ENCODE measurements at places on chromosomes 7 and 10. TPM values are rescaled to one million over a fixed set of nuclear protein-coding genes. Genes with fewer than 3 reads are reported as not detected.

GRCh38 chr10:69319841-69320316, 41.6 kb downstream of the HK1 start:
- H3K36me3 ChIP-seq = no peaks in the 10 kb centered on the region
- peak overlapping the region; percentile 96 for H3K27ac ChIP-seq
- DNase-seq = no peak
- peaks cover 60% of the 10 kb centered on the region for H3K4me1 ChIP-seq
- H3K4me3 ChIP-seq = peak overlapping the region; percentile 99

DNA sequence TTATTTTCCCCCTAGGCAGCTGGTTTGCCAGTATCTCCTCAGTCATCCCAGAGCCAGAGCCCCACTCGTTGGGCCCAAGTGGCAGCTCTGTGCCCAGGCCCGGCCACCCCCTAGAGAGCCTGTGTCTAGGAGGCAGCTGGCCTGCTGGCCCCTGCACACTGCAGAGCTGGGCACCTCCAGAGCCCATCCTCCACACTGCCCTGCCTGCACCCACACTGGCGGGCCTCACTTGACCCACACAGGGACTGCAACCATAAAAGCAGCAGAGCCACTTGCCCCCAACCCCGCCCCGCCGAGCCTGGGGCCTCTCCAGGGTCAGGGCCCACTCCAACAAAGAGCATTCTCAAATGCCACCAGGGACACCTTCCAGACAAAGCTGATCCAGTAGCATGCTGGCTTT, 5.4 kb downstream of the ASB13 start:
- DNase-seq = no peak
- no peaks in the 10 kb centered on the region for H3K27me3 ChIP-seq
- no peak overlapping the region for H3K4me3 ChIP-seq
- H3K4me1 ChIP-seq = peaks cover 29% of the 10 kb centered on the region
- no peak overlapping the region for H3K27ac ChIP-seq
- no peaks in the 10 kb centered on the region for H3K36me3 ChIP-seq

DNA sequence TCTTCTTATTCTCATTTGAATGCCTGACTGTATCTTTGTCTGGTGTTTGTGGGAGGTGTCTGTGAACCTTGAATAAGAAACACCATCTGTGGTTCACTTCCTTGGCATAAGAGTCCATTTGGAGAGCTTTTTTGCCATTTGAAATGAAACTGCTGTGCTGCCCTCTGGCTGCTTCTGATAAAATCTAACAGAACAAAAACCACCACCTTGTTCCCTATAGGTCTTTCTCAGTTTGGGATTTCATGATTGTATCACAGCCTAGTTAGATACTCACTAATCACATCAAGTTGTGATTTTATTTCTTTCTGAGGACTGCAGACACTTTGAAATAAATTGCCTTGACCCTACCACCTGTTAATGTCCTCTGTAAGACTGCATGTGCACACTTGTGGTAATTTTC, 102.7 kb upstream of the FAM13C start:
- H3K4me1 ChIP-seq = peaks cover 3% of the 10 kb centered on the region
- no peak overlapping the region for H3K27ac ChIP-seq
- no peaks in the 10 kb centered on the region for H3K27me3 ChIP-seq
- H3K4me3 ChIP-seq = no peak overlapping the region
- DNase-seq = no peak

GRCh38 chr7:136018104-136018503, 40.9 kb upstream of the MTPN start:
- DNase-seq = no peak
- no peak overlapping the region for H3K4me3 ChIP-seq
- H3K4me1 ChIP-seq = no peaks in the 10 kb centered on the region
- H3K27me3 ChIP-seq = no peaks in the 10 kb centered on the region
- H3K27ac ChIP-seq = no peak overlapping the region

- peaks cover 98% of the 10 kb centered on the region for H3K4me1 ChIP-seq
- no peaks in the 10 kb centered on the region for H3K36me3 ChIP-seq
- peak; percentile 98 for DNase-seq
- H3K27ac ChIP-seq = peak within 1 kb of the TSS; percentile 82
These were observed at the start of gene ELN for GRCh38 chr7:74027683-74028320. Gene ELN, plus strand, starts transcription at chr7:74028173. Its CDS starts 15 bp downstream, at chr7:74028188.

- no peaks in the 10 kb centered on the region for H3K4me1 ChIP-seq
- DNase-seq = peak; percentile 42
- H3K27me3 ChIP-seq = no peaks in the 10 kb centered on the region
- no peak overlapping the region for H3K4me3 ChIP-seq
- H3K36me3 ChIP-seq = no peaks in the 10 kb centered on the region
- no peak overlapping the region for H3K27ac ChIP-seq
These were observed 104.9 kb upstream of the YAE1 start for GRCh38 chr7:39461263-39461820.

DNA sequence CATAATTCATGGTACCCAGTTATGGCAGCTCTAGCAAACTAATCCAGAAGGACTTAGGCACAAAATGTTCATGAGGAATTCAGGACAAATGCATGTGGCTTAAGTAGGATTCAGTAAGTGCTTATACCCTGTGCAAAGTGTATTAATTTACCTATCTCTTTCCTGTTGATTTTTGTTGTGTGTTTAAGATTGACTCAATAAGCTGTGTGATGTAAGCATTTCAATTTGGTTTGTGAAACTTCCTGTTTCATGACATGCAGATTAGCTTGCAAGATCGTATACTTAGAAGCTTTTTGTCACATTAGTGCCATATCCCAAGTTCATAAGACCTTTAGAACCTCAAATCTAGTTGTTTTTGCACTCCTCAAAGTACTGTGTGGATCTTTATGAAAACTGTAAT, 416.7 kb downstream of the ARL4A start:
- H3K36me3 ChIP-seq = no peaks in the 10 kb centered on the region
- no peak overlapping the region for H3K4me3 ChIP-seq
- no peak overlapping the region for H3K27ac ChIP-seq
- no peaks in the 10 kb centered on the region for H3K27me3 ChIP-seq

DNA sequence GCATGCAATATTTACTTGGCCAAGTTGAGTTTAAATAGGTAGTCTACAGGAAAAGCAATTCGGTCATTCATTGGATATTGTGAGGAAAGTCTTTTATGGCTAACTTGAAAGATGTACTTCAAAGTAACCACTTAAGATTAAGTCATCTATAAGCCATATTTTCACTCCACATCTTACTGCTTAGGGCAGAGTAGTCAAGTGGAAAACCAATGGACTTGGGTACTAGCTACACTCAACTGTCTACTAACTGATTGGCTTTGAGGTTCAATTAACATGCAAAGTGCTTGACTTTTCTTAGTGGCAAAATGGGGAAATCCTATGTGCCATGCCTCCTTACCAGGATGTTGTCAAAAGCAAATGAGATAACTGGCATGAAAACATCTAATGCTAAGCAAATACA, 51.0 kb downstream of the CAV1 start:
- H3K27ac ChIP-seq = no peak overlapping the region
- DNase-seq = no peak
- H3K36me3 ChIP-seq = no peaks in the 10 kb centered on the region

- H3K4me1 ChIP-seq = no peaks in the 10 kb centered on the region
- DNase-seq = no peak
- H3K27me3 ChIP-seq = peaks cover 58% of the 10 kb centered on the region
These were observed 16.3 kb downstream of the FGF8 start for GRCh38 chr10:101759309-101760247.

DNA sequence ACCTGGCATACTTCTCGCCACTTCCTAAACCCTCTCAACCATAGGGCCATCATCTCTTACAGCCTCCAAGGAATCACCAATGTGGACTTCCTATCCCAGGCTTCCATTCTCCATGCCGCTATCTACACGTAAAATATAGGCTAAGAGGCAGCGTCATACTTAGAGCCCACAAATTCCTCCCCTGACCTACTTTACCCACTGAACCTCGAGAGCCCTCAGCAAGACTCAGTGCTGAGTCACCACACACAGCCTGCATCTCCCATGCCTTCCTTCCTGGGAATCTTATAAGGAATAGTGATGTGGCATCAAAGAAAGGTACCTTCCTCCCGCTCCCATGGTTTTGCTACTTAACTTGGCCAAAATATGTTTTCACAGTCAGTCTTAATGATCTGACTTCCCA, 435.6 kb upstream of the NFE2L3 start:
- DNase-seq = no peak
- no peak overlapping the region for H3K4me3 ChIP-seq
- H3K4me1 ChIP-seq = peaks cover 41% of the 10 kb centered on the region
- H3K27ac ChIP-seq = no peak overlapping the region
- H3K27me3 ChIP-seq = no peaks in the 10 kb centered on the region

- no peaks in the 10 kb centered on the region for H3K4me1 ChIP-seq
- no peaks in the 10 kb centered on the region for H3K36me3 ChIP-seq
- no peak overlapping the region for H3K4me3 ChIP-seq
- H3K27ac ChIP-seq = no peak overlapping the region
These were observed 63.4 kb downstream of the RNF32 start for GRCh38 chr7:156703773-156704482.

DNA sequence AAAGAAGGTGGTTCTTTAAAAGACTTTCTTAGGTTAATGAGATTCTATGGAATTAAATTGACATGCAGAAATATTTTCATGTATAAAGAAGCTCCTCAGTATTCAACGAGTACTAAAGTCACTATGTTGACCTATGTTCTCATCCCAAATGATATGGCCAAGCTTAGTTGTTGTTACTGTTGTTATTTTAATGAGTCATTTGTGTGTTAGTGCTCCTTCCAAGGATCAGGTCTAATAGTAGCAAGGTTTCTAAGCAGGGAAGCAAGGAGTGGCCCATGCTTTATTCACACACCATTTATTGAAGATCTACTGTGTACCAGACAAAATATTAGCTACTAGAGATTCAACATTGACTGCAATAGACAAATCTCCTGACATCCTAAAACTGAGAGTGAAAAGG, 41.9 kb downstream of the LRRN3 start:
- no peaks in the 10 kb centered on the region for H3K4me1 ChIP-seq
- no peak for DNase-seq

- H3K27me3 ChIP-seq = no peaks in the 10 kb centered on the region
- H3K4me3 ChIP-seq = no peak within 1 kb of the TSS
- no peak for DNase-seq
These were observed at the start of gene WEE2 for GRCh38 chr7:141708351-141708750. Gene WEE2, plus strand, starts transcription at chr7:141708353. Its CDS starts 406 bp downstream, at chr7:141708759.

DNA sequence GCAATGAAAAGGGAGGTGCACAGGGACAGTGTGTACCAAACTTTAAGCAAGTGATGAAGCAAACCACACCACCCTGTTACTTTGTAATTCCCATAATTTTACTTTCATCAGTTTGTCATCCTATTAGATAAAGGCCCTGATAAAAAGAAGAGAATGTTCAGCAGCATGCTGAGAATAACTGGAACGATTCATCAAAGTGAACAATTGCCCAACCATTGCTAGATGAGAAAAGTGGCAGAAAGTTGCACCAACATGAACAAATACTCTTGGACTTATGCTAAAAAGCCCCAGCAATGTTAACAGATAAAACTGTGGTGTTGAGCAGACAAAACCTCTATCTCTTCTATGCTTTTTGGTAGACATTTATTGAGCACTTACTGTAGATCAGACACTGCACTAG, 75.5 kb upstream of the PCGF5 start:
- no peak overlapping the region for H3K4me3 ChIP-seq
- no peaks in the 10 kb centered on the region for H3K36me3 ChIP-seq
- H3K27ac ChIP-seq = no peak overlapping the region
- no peak for DNase-seq
- no peaks in the 10 kb centered on the region for H3K27me3 ChIP-seq
- no peaks in the 10 kb centered on the region for H3K4me1 ChIP-seq

- DNase-seq = no peak
- no peak overlapping the region for H3K4me3 ChIP-seq
- no peaks in the 10 kb centered on the region for H3K27me3 ChIP-seq
- no peaks in the 10 kb centered on the region for H3K4me1 ChIP-seq
- no peak overlapping the region for H3K27ac ChIP-seq
- H3K36me3 ChIP-seq = peaks cover 44% of the 10 kb centered on the region
These were observed 84.6 kb downstream of the VPS50 start for GRCh38 chr7:93316730-93317129.

GRCh38 chr10:110327262-110327914, 22.7 kb upstream of the SMNDC1 start:
- no peaks in the 10 kb centered on the region for H3K4me1 ChIP-seq
- no peaks in the 10 kb centered on the region for H3K36me3 ChIP-seq
- no peak overlapping the region for H3K27ac ChIP-seq
- H3K4me3 ChIP-seq = no peak overlapping the region
- no peak for DNase-seq
- H3K27me3 ChIP-seq = no peaks in the 10 kb centered on the region

GRCh38 chr7:42843205-42843800, 68.6 kb downstream of the C7orf25 start:
- no peak for DNase-seq
- no peaks in the 10 kb centered on the region for H3K27me3 ChIP-seq
- no peak overlapping the region for H3K27ac ChIP-seq

- DNase-seq = no peak
- no peak overlapping the region for H3K27ac ChIP-seq
- no peaks in the 10 kb centered on the region for H3K36me3 ChIP-seq
- no peak overlapping the region for H3K4me3 ChIP-seq
- no peaks in the 10 kb centered on the region for H3K27me3 ChIP-seq
These were observed 7.5 kb downstream of the BRAF start for GRCh38 chr7:140917258-140917657.

- no peaks in the 10 kb centered on the region for H3K36me3 ChIP-seq
- no peaks in the 10 kb centered on the region for H3K27me3 ChIP-seq
- peak overlapping the region; percentile 46 for H3K27ac ChIP-seq
- peaks cover 39% of the 10 kb centered on the region for H3K4me1 ChIP-seq
- no peak overlapping the region for H3K4me3 ChIP-seq
- no peak for DNase-seq
These were observed 19.7 kb downstream of the UBTD1 start for GRCh38 chr10:97518301-97519043.

DNA sequence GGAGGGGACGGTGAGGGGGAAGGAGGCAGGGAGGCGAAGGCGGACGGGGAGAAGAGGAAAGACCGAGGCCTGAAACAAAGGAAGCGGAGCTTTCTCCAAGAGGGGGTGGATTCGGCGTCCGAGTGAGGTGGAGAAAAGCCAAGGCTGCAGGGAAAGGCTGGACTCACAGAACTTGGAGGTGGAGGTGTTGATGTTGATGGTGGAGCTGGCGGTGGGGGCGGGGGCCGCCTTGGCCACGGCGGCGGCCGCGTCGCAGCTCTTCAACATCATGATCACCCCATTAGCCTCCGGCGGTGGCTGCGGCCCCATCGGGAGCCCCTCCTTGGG, 578 bp downstream of the CACUL1 start:
- H3K27me3 ChIP-seq = no peaks in the 10 kb centered on the region
- H3K4me1 ChIP-seq = peaks cover 20% of the 10 kb centered on the region
- no peak for DNase-seq
- H3K4me3 ChIP-seq = peak overlapping the region; percentile 100
- no peaks in the 10 kb centered on the region for H3K36me3 ChIP-seq

- no peak for DNase-seq
- no peak overlapping the region for H3K4me3 ChIP-seq
- H3K36me3 ChIP-seq = no peaks in the 10 kb centered on the region
- H3K4me1 ChIP-seq = peaks cover 52% of the 10 kb centered on the region
- no peaks in the 10 kb centered on the region for H3K27me3 ChIP-seq
These were observed 52.6 kb downstream of the CHST3 start for GRCh38 chr10:72016608-72017300.

The SRRM3 gene
- total RNA-seq = 4.9 TPM

The ZNF425 gene
- total RNA-seq = 2.1 TPM

The DYNC1I1 gene
- total RNA-seq = 16.4 TPM

The C7orf33 gene
- total RNA-seq = not detected

The HOXA5 gene
- total RNA-seq = 24.8 TPM

The CPN1 gene
- total RNA-seq = not detected

The CREB5 gene
- 15.7 TPM for total RNA-seq

The SFMBT2 gene
- total RNA-seq = 11.4 TPM

The CYP3A7 gene
- not detected for total RNA-seq

The FZD8 gene
- total RNA-seq = 12.4 TPM

The NANOS1 gene
- 8.0 TPM for total RNA-seq

Data from esophagus muscularis mucosa (tissue), 4 donors.